ENCODE measurements at places on chromosomes 5 and 9. TPM values are rescaled to one million over a fixed set of nuclear protein-coding genes. Genes with fewer than 3 reads are reported as not detected.

MARCOL gene
- not detected for total RNA-seq

CERCAM gene
- 41.3 TPM for total RNA-seq

DMRT3 gene
- not detected for total RNA-seq

INSL4 gene
- total RNA-seq, result 13.9 TPM

SLC22A4 gene
- 4.8 TPM for total RNA-seq

ISOC1 gene
- 13.5 TPM for total RNA-seq

SURF6 gene
- 33.2 TPM for total RNA-seq

EMB gene
- 2.4 TPM for total RNA-seq

TPPP gene
- total RNA-seq, result 5.8 TPM

GRXCR2 gene
- total RNA-seq, result not detected

CER1 gene
- total RNA-seq, result not detected

SIT1 gene
- total RNA-seq, result not detected

TAF1L gene
- total RNA-seq, result not detected

FBP1 gene
- total RNA-seq, result not detected

FAM221B gene
- total RNA-seq, result not detected

ADAMTS2 gene
- total RNA-seq, result 0.09 TPM

CDC20B gene
- not detected for total RNA-seq

CTNND2 gene
- not detected for total RNA-seq

WDR31 gene
- total RNA-seq, result 0.88 TPM

RFK gene
- total RNA-seq, result 47.3 TPM

ANKRD55 gene
- total RNA-seq, result not detected

PTGR1 gene
- 400 TPM for total RNA-seq

PCDHAC1 gene
- total RNA-seq, result 1.9 TPM

FBXL7 gene
- 1.3 TPM for total RNA-seq

GPR21 gene
- not detected for total RNA-seq

CYSRT1 gene
- total RNA-seq, result 4.0 TPM

SNCAIP gene
- not detected for total RNA-seq

SH3GL2 gene
- 0.17 TPM for total RNA-seq

TEX48 gene
- total RNA-seq, result not detected

FBP2 gene
- not detected for total RNA-seq

NMUR2 gene
- 0.14 TPM for total RNA-seq

FOXD4L4 gene
- total RNA-seq, result 0.03 TPM

GABBR2 gene
- total RNA-seq, result 0.08 TPM

OTULINL gene
- 6.5 TPM for total RNA-seq

PDGFRB gene
- 0.10 TPM for total RNA-seq

ALAD gene
- 14.2 TPM for total RNA-seq

KLHL3 gene
- total RNA-seq, result 0.18 TPM

OBP2A gene
- not detected for total RNA-seq

CRB2 gene
- total RNA-seq, result 0.07 TPM

ARID3C gene
- total RNA-seq, result not detected

ARL14EPL gene
- 0.19 TPM for total RNA-seq

TSSK1B gene
- not detected for total RNA-seq

WDR38 gene
- not detected for total RNA-seq

ZNF474 gene
- 0.21 TPM for total RNA-seq

SLC28A3 gene
- not detected for total RNA-seq

BRINP1 gene
- 0.15 TPM for total RNA-seq

SHC3 gene
- total RNA-seq, result 0.46 TPM

IL33 gene
- 0.83 TPM for total RNA-seq

SOHLH1 gene
- total RNA-seq, result not detected

TAF11L5 gene
- total RNA-seq, result not detected

All from A549 treated with RU486 at 1 μM for 4 hours (cell line).